Left kidney (tissue), 8 donors: ENCODE measurements at places on chromosomes 7 and 10. TPM values are rescaled to one million over a fixed set of nuclear protein-coding genes. Genes with fewer than 3 reads are reported as not detected.
A peak's percentile ranks its signal among the peaks of the same experiment; 100 is the strongest.

DNA sequence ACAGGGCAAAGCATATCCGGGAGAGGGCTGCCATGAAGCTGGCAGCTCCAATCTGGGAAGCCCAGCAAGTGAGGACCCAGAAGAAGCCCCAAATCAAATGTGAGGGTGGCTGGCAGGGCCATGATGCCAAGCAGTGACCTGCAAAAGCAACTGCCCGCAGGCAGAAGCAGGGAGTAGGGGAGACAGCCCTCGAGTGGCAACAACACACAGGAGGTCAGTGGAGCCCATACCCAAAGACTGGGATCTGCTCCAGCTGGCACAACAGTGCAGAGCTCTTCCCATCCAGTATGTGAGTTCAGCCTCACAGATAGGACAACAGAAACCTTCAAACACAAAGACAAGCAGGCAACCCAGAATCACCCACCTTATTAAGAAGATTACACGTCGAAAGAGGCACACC lies 45.0 kb downstream of the GRID1 start:
- DNase-seq: no peak

GRCh38 chr7:103632972-103633371 lies 187.0 kb upstream of the SLC26A5 start:
- no peak for DNase-seq

GRCh38 chr7:41592794-41593193 lies 110.1 kb downstream of the INHBA start:
- DNase-seq: no peak

DNA sequence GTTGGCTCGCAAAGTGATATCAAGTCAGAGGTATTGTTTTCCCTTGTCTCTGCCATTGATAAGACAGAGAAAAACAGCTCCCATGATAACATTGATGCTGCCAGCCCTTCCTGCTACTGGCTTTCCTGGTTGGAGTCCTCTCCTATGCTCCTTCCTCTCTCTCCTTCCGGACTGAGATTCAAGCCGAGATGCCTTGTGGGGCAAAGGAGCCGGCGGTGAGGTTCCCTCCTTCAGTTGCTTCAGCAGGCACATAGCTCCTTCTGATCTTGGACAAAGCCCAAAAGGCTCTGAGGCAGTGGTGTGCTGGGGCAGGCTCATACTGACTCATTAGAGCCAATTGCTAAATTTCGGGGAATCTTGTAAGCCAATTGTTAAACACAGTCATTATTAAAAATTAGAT lies 8.8 kb upstream of the ZCCHC24 start:
- no peak for DNase-seq

DNA sequence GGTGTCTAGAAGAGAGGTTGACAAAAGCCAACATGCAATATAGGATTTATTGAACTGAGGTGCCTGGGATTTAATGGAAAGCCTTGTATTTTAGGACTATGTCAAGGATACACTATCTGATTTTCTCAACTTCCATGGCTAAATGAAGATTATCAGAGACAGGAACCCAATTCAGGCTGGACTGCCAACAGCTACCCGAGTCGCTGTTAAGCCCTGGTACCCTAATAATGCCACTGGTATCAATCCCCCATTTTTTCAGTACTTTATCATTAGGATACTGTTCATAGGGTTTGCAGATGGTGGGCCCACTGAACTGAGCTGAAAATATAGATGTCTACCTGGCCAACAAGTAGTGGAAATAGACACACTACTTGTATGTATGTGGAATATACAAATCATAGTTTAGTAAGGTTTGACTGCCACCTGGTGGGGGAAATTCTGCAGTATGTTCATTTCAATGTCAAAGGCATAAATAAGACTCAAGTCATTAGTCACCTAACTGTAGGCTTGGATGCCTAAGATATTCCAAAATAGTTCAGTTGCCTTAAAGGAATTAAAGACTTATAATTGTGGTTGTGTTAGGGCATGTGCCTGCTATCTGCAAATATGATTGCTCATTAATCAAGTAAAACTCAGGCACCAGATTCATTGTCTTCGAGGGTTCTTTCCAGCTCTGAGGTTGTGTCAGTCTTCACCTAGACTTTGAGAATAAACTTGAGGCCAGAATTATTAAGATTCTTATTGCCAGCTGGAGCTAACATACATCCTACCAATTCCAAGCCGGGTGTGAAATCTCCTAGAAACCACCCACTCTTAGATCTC lies 34.1 kb upstream of the NOBOX start:
- peak; percentile 76 for DNase-seq

- DNase-seq: no peak
Measured at GRCh38 chr7:104486931-104487330, 158.5 kb downstream of the LHFPL3 start.

- no peak for DNase-seq
Measured at GRCh38 chr10:129494740-129495139, 27.7 kb downstream of the MGMT start.

- DNase-seq: no peak
Measured at GRCh38 chr10:118874171-118874570, 119.4 kb upstream of the CACUL1 start.

DNA sequence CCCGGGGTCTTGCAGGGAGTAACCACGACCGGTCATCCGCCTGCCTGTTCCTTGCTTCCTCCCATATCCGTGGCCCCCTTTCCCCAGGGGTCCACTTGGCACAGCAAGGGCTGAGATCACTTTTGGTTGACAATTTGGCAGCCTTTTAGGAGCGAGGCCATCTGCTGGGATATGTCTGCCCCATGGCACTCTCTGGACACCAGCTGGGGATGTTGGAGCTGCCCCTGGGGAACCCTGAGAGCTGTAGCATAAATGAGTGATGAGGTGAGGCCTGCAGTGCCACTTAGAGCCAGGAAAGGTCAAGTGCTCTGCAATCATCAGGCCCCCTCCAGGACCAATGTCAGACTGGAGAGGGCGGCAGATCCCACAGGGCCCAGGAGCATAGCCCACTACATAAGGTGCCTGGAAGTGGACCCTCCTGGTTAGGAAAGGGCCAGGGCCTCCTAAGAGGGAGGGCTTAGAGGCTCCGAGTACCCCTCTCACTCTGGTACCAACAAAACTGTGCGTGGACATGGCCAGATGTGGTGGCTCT lies 92.1 kb downstream of the HIP1 start:
- no peak for DNase-seq

DNA sequence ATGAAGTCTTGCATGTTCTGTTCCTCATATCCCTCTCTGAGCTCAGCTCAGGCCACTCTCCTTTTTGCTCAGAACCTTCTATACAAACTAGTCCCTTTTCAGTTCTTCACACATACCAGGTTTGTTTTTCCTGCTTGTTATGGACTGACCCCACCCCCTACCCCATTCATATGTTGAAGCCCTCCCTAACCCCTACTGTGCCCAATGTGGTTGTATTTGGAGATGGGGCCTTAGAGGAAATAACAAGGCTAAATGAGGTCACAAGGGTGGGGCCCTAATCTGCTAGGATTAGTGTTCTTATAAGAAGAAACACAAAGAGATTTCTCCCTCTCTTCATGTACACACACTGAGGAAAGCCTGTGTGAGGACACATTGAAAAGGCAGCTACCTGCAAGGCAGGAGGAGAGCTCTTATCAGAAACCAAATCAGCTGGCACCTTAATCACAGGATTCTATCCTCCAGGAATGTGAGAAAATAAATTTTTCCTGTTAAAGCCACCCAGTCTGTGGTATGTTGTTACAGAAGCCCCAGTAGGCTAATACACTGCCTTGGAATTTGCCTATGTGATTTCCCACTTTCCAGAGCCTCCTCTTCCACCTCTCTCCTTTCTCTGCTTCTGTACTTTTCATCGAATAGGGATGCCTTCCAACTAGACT lies 67.3 kb upstream of the DNAJB12 start:
- DNase-seq: no peak

GRCh38 chr10:45386657-45387056 lies 12.6 kb downstream of the ALOX5 start:
- DNase-seq: no peak

DNA sequence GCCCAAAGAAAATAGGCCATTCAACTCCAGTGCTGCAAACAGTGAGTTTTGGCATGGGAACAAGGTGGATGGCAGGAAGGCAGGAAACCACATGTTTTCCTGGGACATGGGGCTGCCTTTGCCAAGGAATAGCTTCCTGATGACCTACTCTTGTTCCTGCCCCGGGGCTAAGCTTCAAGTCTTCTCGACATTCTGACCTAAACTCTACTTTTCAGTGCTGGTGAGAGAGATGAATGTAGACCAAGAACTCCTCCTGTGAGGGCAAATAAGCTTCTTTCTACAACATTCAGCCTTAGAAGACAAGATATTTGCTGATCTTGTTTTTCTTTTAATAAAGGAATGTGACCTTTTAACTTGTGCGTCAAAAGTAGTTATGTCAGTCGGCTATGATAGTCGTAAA lies 199.0 kb downstream of the GPR37 start:
- no peak for DNase-seq

- peak; percentile 91 for DNase-seq
Measured at GRCh38 chr10:121900443-121901174, 27.2 kb downstream of the ATE1 start.

DNA sequence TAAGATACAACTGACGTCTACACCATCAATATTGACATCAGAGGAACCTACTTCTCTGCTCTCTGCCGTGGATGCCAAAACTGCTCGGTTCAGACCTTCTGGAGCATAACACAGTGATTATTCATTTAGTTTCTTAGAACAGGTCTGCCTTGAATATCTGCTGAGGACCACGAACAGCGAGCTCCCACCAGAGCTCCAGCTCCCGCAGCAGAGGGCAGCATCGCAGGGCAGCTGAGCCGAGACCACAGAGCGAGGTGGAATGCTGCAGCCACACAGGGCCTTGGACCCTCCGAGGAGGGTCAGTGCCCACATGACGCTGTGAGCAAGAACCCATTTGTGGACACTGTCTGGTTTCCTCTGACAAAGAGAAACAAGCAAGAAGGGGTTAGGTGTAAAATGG lies 6.8 kb downstream of the VIPR2 start:
- no peak for DNase-seq

DNA sequence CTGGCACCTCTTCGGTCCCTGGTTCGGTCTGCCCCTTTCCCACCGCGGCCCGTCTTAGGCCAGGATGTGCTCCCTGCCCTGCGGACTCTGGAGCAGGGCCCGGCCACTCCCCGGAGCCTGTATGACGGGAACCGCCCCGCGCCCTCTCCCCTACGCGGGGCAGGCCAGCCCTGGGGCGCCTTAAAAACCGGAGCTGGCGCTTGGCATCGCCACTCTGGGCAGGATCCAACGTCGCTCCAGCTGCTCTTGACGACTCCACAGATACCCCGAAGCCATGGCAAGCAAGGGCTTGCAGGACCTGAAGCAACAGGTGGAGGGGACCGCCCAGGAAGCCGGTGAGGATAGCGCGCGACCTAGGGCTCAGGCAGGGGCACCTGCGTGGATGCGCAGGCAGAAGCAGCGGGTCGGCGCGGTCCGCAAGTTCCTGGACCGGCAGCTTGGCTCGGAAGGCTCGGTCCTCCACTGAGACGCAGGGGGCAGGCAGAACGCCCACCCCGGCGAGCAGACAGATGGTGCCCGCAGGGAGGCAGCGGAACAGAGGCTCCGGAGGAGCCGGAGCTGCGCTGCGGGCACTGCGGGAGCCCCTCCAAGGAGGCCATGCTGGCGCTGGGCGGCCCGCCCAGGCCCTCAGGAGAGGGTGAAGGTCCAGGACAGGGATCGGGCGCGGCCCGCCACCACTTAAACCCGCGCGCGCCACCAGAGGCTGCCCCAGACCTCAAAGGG lies at the start of gene ADIRF:
TSS of gene ADIRF (plus strand) at position 212 of the 723 bp plus-strand sequence. CDS start at position 275, 63 bp downstream.
- DNase-seq: no peak

Gene GBX1
- polyA plus RNA-seq: 0.22 TPM

Gene SFRP4
- polyA plus RNA-seq: 2.2 TPM

Gene RPEL1
- 0.18 TPM for polyA plus RNA-seq

Gene EGFR
- polyA plus RNA-seq: 34.9 TPM

Gene TET1
- 12.7 TPM for polyA plus RNA-seq

Gene WNT16
- polyA plus RNA-seq: 0.07 TPM

Gene CAMK2B
- polyA plus RNA-seq: 1.7 TPM

Gene SLC13A1
- 33.5 TPM for polyA plus RNA-seq

Gene STEAP1
- 16.5 TPM for polyA plus RNA-seq

Gene PLAU
- 16.1 TPM for polyA plus RNA-seq

Gene ZNF22
- polyA plus RNA-seq: 85.8 TPM

Gene CCDC172
- polyA plus RNA-seq: not detected
